ENCODE measurements at places on chromosomes 6 and 20. TPM values are rescaled to one million over a fixed set of nuclear protein-coding genes. Genes with fewer than 3 reads are reported as not detected.

Gene TRIM40
- not detected for total RNA-seq

Gene MUC22
- total RNA-seq: not detected

Gene AGPAT4
- total RNA-seq: 0.88 TPM

Gene KCNQ5
- not detected for total RNA-seq

Gene ARMH2
- total RNA-seq: not detected

DNA sequence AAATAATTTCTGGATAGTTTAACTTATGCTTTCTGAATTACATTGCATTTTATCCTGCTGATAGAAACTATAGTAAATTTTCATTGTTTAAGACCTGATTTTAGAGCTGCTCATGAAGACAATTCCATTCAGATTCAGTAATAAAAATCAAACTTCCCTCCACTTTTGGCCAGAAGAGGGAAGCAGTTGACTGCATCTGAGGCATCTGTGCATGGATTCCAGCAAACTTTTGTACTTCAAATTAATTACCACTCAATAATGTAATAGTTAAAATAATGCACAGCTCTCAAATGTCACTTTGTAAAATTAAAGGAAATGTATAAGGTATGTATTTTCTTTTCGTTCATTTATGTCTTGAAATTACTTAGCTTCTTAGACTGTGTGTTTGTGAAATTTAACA, 64.2 kb upstream of the SLC35B3 start:
- no peak for DNase-seq

GRCh38 chr6:15874821-15875220, 212.0 kb upstream of the DTNBP1 start:
- no peak for DNase-seq

- DNase-seq: no peak
Measured at GRCh38 chr6:1367771-1368170, 21.6 kb upstream of the FOXF2 start.

DNA sequence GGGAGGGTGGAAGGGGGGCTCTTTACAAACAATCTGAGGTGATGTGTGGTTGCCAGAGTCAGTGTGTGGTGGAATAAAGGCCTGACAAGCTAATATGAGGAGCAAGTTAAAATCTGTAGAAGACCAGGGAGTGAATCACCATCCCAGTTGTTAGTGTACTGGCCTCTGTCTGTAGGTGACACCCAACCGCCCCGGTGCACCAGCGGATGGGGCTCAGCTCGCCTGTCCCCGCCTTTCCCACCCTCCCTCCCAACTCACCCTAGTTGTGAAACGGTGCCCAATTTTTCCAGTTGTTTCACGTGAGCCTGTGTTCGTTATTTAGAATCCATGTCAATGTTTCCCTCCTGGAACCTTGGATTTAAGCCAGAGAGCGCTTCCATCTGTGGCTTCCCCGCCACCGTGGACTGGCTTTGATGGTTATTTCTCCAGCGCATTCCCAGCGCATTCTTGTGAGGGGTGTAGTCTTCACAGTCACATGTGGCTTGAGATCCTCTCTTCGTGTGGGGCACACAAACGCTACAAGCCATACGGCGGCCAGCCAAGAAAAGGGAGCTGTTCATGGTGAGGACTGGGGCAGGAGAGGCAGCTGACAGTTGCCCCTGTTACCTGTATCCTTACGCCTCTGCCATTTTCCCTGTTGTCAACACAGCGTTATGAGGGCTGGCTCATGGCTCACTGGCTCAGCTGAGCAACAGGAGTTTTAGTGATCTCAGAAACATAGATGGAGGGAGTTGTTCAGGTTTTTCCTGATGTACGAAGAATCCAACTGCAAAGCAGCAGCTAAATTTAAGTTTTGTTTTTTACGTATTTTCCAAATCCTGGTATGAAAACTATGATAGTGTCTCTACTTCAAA, 137.6 kb downstream of the ZDHHC14 start:
- no peak for DNase-seq

GRCh38 chr20:19789009-19789408, 31.0 kb downstream of the RIN2 start:
- no peak for DNase-seq

DNA sequence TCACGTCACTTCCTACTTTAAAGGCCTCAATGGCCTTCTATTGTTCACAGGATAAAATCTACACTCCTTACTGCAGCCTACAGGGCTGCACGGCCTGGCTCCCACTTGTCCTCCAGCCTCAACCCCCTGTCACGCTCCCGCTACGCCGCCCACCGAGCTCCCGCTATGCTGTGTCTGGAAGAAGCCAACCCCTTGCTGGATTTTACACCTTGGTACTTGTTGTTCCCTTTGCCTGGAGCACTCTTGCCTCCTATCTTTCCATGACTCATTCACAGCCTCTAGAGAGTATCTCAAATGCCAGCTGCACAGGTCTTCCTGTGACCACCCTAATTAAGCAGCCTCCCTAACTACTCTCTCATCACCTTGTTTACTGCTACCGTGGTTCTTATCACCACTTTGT, 259.9 kb downstream of the PRKN start:
- DNase-seq: no peak

- no peak for DNase-seq
Measured at GRCh38 chr6:11605507-11605905, 68.0 kb downstream of the TMEM170B start.

DNA sequence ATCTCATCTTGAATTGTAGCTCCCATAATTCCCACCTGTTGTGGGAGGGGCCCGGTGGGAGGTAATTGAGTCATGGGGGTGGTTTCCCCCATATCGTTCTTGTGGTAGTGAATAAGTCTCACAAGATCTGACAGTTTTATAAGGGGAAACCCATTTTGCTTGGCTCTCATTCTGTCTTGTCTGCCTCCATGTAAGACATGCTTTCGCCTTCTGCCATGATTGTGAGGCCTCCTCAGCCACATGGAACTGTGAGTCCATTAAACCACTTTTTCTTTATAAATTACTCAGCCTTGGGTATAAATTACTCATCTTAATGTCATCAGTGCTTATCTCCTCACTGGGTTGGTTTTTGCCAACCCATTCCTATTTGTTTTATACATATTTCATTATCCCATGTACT, 142.0 kb upstream of the GMDS start:
- no peak for DNase-seq

- DNase-seq: no peak
Measured at GRCh38 chr6:14743474-14744211, 502.2 kb upstream of the JARID2 start.
